GM04503 (cell line): ENCODE measurements at places on chromosomes 16 and 17.

DNA sequence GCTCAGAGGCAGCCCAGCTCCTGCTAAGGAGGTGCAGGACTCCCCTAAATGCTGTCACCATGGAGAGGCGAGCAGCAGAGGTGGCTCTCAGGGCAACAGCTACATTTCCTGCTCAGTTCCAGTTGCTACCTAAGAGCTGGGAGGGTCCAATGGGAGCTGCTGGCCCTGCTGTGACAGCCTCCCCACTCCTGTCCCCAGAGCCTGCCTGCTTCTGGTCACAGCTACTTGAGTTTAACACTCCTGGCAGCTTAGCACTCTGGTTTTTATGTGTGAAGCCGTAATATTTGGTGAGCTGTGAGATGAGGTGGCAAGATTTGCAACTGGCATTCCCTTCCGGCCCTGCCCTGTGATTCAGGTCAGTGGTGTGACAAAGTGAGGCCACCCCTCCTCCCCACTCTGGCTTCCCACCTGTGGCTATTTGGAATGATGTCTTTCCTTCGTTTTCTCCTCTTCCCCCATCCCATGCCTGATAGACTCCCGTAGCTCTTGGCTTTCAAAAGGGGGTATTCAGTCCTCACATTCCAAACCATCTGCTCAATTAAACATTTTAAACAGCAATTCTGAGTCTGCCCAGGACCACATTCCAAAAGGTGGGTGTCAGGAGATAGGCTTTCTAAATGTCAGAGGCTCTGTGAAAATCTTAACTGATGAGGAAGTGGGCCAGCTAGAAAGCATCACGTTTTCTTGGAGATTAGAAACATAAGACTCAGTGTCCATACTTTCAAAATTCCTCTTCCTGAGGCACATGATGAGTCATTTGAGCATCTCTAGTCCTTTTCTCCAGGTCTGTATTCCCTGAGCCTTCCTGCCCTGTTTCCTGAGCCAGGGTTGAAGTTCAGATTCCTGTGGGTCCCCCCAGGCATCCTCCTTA, 42.6 kb upstream of the SKAP1 start:
- DNase-seq, result peak; percentile 45

GRCh38 chr17:46929413-46929812, 6.5 kb downstream of the GOSR2 start:
- DNase-seq, result no peak

DNA sequence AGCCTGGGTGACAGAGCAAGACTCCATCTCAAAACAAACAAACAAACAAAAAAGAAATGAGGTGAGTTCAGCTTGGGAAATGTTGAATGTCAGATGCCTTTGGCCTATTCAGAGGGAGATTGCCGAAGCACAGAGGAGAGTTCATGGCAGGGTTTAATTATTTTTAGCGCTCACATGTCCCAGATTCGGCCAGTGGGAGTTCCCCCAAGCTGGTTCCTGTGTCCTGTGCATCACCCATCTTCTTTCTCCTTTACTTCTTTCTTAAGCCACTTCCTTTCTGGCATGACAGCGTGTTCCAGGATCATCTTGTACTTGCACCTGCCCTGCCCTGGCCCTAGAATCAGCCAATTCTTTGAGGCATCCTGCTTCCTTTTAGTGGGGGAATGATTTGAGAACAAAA, 9.2 kb downstream of the MPV17L start:
- DNase-seq, result no peak

DNA sequence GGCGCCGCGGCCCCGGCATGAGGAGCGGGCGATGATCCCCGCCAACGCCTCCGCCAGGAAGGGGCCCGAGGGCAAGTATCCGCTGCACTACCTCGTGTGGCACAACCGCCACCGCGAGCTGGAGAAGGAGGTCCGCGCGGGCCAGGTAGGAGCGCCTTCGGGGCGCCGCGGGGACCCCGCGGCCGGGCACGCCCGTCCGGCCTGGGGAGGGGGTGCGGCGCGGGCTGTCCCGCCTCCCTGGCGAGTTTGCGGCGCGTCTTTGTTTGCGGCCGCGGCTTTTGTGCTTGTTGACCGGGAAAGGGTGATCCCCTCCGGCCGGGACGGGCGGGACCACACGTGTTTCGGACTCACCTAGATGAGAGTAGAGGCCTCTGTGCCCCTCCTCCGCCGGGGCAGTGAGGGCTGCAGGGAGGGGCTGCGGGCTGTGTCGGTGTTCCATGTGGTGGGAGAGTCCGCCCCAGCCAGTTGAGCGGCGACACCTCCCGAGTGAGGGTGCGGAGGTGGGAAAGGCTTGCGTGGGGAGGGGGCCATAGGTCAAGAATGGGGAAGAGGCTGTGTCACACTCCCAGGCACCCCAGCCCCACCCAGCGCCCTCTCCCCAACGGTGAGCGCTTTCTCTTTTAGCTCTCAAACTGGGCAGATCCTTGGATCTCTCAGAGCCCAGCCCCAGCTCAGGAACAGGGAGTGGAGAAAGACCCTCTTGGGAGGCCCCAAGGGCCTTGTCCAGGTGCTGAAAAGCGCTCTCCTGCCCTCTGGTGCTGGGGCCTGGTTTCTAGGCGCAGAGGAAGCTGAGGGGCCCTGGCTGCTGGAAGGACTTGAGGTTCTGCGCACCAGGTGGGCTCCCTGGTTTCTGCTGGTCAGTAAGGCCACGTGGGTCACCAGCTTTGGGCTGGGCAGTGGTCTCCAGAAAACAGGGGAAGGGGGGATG, 923 bp downstream of the ANKRD13B start:
- DNase-seq, result no peak
